ENCODE measurements at places on chromosomes 6 and 20.

- no peak for DNase-seq
These were observed 23.8 kb upstream of the TMEM30A start for GRCh38 chr6:75308250-75308988.

- DNase-seq: no peak
These were observed 643.6 kb upstream of the CHD6 start for GRCh38 chr20:42261766-42262270.

- DNase-seq: no peak
These were observed 10.8 kb downstream of the BACH2 start for GRCh38 chr6:90285611-90286381.

- DNase-seq: no peak
These were observed 99.7 kb downstream of the PDE7B start for GRCh38 chr6:135951169-135951568.
